ENCODE measurements at places on chromosomes 4 and X.

DNA sequence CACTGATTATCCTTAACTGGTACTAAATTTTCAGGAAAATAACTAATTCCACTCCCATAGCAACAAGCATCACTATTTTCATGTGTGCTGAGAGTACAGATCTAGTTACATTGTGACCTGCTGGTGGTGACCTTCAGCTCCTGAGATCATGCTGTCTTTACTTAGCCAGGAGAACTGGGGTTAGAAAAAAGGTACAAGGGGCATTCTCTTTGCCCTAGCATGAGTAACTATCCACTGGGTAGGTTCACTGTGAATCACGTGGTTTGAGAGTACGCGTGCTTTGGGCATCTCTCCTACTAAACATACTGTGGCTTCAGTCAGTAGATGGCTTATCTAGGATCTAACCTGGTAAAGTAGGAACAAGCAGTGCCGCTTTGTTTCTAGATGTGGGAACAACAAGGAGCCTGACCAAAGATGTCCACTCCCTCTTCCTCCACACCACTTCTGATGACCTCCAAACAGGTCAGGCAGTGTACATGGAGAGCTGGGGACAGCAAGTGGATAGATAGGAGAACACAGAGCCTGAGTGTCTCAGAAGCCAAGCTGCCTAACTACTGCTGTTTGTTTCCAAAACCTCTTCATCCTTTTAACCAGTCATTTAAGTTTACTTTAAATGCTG is 90.2 kb downstream of the CBR4 start:
- no peak for DNase-seq

DNA sequence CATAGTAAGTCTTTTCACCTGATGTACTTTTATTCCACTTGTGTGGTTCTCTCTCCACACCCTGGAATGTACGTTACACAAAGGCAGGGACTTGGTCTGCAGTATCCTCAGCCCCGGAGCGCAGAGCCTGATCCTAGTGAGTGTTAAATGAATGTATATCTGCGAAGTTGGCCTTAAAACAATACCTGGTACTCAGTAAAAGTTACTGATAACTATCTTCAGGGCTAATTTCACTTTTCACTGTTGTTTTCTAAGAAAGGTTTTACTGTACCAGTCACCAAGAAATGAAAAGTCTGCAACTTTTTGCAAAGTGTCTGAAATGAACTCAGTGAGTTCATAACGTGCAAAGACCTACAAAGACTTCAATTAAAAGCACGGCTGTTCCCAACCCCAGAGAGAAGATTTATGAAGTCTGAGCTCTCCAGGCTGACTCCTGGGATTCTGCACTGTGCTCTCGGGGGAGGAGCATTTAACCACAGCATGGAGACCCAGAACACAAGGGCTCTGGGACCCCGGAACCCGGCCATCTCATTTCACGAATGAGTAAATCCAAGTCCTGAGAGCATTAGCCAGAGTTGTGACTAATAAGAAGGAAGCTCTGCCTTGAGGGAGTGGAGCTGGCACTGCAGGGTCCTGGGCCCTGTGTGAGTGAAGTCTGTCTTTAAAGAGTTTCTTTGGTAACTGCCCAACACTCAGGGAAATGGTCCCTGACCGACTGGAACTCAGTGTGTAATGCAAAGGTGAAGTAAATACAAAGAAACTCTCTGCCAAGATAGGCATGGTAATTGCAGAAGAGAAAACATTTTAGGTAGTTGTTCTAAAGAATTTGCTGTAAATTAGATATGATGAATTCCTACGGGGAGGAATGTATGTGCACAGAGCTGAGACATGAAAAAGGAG is 165.8 kb downstream of the NSUN7 start:
- DNase-seq: no peak

GRCh38 chrX:1162119-1162916 is 50.1 kb downstream of the CRLF2 start:
- DNase-seq: no peak

GRCh38 chrX:3548765-3549391 is 164.6 kb downstream of the PRKX start:
- DNase-seq: peak; percentile 26

DNA sequence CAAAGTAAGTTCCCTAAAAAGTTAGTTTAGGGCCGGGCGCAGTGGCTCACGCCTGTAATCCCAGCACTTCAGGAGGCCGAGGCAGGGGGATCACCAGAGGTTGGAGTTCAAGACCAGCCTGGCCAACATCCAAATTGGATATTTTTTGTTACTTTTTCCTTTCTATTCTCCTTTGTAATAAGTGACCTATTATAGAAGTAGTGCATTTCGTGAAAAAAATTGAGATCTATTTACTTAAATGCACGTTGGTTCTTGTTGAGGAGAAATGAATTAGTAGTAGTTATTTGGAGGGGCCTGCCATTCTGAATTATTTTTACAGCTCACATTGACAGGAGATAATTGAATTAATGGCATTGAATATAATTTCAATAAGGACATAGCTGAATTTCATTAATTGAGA is 22.3 kb upstream of the NDUFC1 start:
- DNase-seq: no peak

- DNase-seq: peak; percentile 29
Measured at GRCh38 chr4:109560687-109561461, 828 bp downstream of the MCUB start.

DNA sequence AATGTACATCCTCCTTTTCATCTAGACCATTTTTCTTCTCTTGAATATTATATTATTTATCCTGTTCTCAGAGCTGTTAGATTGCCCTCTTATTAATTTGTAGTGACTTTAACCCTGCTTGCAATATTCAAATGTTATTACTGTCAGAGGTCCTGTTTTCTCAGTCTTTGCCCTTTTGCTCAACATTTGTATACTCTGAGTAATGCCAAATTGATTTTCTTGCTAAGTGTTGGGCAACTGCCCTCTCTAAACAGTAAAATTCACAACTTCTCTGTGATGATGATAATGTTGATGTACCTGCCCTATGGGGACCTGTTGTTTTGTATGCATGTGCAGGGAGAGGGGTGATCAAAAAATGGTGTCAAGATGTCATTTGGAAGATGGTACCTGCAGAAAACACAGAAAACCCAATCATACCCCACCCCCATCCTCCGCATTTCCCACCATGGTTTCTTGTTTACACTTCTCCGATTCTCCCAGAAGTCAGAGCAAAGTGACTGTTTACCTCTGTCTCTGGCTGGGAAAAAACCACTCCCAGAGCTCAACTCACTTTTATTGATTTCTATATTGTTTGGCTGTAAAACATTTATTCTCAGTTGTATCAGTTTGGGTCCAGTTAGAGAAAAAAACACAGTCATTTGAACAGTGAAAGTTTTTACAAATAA is 694.0 kb downstream of the IL1RAPL1 start:
- no peak for DNase-seq

- no peak for DNase-seq
Measured at GRCh38 chr4:85867271-85867670, 392.3 kb downstream of the ARHGAP24 start.

- DNase-seq: no peak
Measured at GRCh38 chr4:53075162-53075785, 213.2 kb downstream of the RASL11B start.

DNA sequence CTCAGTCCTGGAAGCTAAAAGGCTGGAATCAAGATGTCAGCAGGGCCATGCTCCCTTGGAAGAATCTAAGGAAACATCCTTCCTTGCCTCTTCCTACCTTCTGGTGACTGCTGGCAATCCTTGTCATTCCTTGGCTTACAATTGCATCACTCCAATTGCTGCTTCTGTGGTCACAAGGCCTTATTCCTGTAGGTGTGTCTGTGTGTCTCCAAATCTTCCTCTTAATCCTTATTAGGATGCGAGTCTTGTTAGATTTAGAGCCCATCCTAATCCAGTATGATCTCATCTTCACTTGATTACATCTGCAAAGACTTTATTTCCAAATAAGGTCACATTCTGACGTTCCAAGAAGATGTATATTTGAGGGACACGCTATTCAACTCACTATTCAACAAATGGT is 52.2 kb downstream of the SMIM20 start:
- DNase-seq: no peak

- DNase-seq: no peak
Measured at GRCh38 chr4:130306566-130306965, 1210.6 kb downstream of the C4orf33 start.

DNA sequence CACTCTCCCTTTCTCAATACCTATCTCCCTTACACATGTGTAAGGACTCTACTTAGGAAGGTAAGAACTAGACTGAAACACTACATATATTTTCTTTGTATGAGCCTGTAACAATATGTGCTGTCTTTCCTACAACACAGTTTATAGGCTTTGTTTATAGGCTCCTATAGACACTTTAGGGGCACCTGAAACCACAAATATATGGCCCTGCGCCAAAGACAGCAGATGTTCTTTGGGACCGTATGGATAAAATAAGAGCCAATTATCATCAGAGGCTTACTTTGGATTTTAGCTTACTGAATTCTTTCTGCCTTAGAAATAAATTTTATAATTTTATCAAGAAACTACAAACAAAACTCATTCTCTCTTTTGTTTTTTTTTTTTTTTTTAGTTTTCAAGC is 16.6 kb upstream of the CXCL3 start:
- no peak for DNase-seq

GRCh38 chr4:123259676-123260646 is 136.6 kb upstream of the SPRY1 start:
- DNase-seq: no peak

- DNase-seq: no peak
Measured at GRCh38 chr4:63049278-63049677, 1360.0 kb downstream of the TECRL start.

DNA sequence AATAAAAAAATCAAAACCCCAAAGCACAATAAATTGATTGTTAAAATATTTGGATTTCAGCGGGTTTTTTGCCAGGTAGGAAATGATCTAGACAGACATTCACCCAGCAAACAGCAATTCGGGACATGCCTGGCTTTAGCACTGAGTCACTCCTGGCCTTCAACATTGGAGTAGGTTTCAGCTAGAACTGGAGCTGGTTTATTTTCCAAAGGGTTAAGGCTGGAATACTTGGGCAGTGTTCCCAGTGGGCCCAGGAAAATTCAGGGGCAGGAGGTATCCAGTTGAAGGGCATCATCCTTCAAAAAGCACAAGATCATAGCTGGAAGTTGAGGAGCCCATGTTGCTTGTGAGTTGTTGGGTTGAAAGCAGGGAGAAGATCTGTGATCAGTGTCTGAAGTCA is 41.0 kb downstream of the TXLNG start:
- DNase-seq: no peak

- DNase-seq: no peak
Measured at GRCh38 chrX:16096141-16096540, 27.2 kb upstream of the GRPR start.

DNA sequence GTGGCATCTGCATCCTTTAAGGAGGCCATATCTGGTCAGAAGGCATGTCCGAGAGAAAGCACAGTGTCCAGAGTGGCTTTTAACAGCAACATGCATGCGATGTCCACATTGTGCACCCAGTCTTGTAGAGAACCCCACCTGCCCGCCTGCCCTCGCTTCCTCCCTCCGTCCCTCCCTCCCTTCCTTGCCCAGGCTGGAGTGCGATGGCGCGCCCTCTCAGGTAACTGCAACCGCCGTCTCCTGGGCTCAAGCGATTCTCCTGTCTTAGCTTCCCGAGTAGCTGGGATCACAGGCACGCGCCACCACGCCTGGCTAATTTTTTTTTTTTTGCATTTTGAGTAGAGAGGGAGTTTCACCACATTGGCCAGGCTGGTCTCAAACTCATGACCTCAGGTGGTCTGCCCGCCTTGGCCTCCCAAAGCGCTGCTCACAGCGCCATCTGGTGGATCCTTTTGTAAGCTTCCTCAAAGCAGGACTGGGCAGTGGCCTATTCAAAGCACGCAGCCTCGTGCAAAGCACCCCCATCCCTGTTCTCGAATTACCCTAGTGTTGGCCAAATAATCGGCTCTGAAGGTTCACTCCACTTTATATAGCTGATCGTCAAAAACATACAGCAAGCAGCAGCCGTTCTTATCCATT is 15.0 kb downstream of the BRCC3 start:
- peak; percentile 57 for DNase-seq

DNA sequence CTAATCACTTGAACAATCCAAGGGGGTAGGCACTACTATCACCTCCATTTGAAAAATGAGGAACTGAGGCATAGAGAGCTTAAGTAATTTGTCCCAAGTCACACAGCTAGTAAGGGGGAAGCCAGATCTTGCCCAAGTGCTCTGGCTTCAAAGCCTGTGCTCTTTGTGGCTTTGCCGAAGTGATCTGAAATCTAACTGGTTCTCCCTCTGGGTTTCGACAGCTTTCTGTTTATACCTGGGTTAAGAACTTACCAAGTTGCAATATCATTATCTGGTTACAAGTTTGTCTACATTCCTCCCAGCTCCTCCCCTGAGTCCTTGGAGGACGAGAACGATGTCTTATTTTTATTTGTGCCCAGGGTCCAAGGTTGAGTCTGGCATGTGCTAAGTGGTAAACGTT is 125.3 kb upstream of the RAI2 start:
- no peak for DNase-seq

All from HEK293T (cell line).